ENCODE measurements at places on chromosomes 12 and 14. TPM values are rescaled to one million over a fixed set of nuclear protein-coding genes. Genes with fewer than 3 reads are reported as not detected.

The MYH6 gene
- not detected for total RNA-seq

The SLC39A2 gene
- 0.25 TPM for total RNA-seq

- H3K36me3 ChIP-seq: no peaks in the 10 kb centered on the region
- DNase-seq: no peak
- peaks cover 5% of the 10 kb centered on the region for H3K4me1 ChIP-seq
These were observed 68.5 kb upstream of the BEGAIN start for GRCh38 chr14:100655741-100656085.

- no peaks in the 10 kb centered on the region for H3K27me3 ChIP-seq
- H3K4me1 ChIP-seq: no peaks in the 10 kb centered on the region
- H3K4me3 ChIP-seq: no peak overlapping the region
- H3K27ac ChIP-seq: no peak overlapping the region
- peaks cover 2% of the 10 kb centered on the region for H3K36me3 ChIP-seq
These were observed 36.5 kb upstream of the CCDC88C start for GRCh38 chr14:91454155-91454554.

DNA sequence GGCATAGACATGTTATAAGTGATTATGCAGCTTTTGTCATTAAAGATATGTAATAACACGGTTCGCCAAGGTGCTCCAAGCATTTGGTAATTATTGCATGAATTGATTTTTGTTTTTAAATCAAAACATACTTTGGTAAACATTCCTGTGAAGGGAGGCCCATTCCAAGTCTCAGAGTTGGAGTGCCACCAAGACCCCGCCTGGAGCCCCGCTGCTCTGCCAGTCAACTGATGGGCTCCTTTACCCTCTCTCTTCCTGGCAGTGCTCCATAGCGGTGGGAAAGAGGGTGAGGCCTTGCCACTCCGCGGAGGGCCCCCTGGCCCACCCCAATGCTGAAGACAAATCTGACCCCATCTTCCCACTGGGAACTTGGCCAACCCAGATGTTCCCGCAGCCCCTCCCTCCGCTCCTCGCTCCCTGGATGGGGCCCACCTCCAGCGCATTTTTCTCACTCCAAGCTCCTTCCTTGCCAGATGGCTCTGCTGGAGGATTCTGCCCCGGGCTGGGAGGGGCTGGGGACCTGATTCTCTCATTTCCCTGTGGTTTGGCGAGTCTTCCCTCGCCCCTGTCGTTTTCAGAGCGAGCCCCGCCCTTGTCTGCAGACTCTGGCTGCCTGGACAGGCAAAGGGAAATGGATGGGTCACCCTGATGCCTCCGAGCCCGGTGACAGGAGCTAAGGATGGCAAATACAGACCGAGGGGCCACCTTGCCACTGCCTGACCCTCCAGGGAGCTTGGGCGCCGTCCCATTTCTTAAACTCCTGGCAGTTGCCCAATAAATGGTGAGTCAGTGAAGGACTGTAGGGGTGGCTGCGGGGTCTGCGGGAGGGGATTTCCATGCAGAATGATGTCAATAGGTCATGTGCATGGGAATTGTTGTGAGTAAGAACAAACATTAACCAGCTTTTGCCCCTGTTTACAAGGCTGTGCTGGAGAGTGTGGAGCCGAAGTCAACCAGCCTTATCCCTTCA is 9.2 kb upstream of the PAPLN start:
- H3K27me3 ChIP-seq: peaks cover 7% of the 10 kb centered on the region
- H3K27ac ChIP-seq: no peak overlapping the region
- H3K36me3 ChIP-seq: no peaks in the 10 kb centered on the region
- H3K4me1 ChIP-seq: peaks cover under 1% of the 10 kb centered on the region

DNA sequence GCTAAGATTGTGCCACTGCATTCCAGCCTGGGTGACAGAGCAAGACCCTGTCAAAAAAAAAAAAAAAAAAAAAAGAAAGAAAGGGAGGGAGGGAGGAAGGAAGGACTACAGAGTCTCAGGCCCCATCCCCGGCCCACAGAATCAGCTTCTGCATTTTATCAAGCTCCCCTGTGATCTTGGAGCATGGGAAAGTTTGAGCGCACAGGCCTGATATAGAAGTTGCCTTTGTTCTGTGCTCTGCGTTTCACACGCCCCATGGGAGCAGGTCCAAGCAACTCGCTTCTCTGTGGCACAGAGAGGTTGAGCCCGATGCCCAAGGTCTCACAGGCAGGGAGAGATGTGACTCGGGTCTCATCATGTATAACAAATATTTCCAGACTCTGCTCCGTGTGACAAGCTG is 101.8 kb downstream of the PHETA1 start:
- no peak for DNase-seq
- no peak overlapping the region for H3K27ac ChIP-seq
- H3K4me1 ChIP-seq: no peaks in the 10 kb centered on the region
- no peaks in the 10 kb centered on the region for H3K36me3 ChIP-seq
- H3K27me3 ChIP-seq: peaks cover 4% of the 10 kb centered on the region
- H3K4me3 ChIP-seq: no peak overlapping the region

The RPL6 gene
- total RNA-seq: 1,621 TPM

The FOXG1 gene
- total RNA-seq: not detected

The TSPAN11 gene
- not detected for total RNA-seq

DNA sequence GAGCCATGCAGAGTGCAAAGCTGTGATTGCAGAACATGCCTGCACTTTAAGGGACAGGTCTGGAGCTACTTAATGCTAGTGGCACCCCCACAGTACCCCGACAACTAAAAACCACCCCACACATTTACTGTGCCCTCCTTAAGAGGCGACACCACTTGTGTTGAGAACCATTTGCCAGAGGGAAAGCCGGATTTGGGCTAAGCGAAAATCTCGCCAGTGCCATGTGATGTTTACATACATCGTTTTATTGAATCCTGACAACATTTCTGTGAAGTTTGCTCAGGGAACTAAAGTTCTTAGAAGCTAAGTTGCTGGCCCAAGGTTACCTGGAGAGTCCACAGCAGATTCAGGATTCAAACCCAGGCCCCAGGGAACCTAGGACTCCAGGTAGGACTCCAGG is 119.0 kb upstream of the FKBP4 start:
- no peaks in the 10 kb centered on the region for H3K27me3 ChIP-seq
- H3K4me1 ChIP-seq: no peaks in the 10 kb centered on the region
- H3K27ac ChIP-seq: no peak overlapping the region
- H3K4me3 ChIP-seq: no peak overlapping the region
- DNase-seq: no peak

GRCh38 chr12:115872919-115873357 is 404.6 kb downstream of the MED13L start:
- DNase-seq: no peak
- H3K36me3 ChIP-seq: no peaks in the 10 kb centered on the region
- no peaks in the 10 kb centered on the region for H3K27me3 ChIP-seq
- H3K4me3 ChIP-seq: no peak overlapping the region

The SPX gene
- 0.39 TPM for total RNA-seq

GRCh38 chr14:65332141-65332871 is 80.2 kb upstream of the FUT8 start:
- H3K27me3 ChIP-seq: no peaks in the 10 kb centered on the region
- no peaks in the 10 kb centered on the region for H3K36me3 ChIP-seq
- no peak overlapping the region for H3K27ac ChIP-seq
- peaks cover 85% of the 10 kb centered on the region for H3K4me1 ChIP-seq
- DNase-seq: peak; percentile 61

DNA sequence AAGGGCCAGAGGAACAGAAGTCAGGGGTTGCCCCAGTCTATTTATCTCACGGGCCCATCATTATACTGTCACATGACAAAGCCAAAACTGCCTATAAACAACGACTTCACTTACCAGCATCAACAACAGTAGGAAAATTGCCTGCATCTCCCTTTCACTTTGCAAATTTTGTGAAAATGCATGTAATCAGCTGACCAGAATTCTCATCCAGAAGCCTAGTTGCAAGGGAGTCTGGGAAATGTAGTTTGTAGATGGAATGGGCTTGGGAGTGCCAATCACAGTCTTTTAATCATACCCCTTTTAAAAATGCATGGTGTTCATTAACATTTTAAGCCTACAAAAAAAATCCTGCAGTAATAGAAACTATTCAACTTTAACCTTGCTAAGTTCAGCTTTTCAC is 369.3 kb upstream of the TMPO start:
- no peaks in the 10 kb centered on the region for H3K4me1 ChIP-seq
- H3K27me3 ChIP-seq: no peaks in the 10 kb centered on the region
- H3K4me3 ChIP-seq: no peak overlapping the region
- DNase-seq: no peak
- H3K27ac ChIP-seq: no peak overlapping the region

DNA sequence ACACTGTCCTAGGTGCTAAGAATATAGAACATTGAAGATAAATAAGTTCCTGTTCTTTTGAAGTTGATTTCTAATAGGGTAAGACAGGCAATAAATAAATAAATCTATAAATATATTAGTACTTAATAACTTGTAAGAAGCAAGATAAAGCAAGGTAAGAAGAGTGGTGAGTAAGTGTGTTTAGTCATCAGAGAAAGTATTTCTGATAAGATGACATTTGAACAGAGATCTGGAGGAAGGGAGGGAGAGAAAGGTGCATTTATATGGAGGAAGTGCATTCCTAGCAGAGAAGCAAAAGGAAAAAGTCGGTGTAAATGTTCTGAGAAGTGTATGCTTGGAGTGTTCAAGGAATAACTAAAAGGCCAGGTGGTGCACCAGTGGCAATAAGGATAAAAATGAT is 184.4 kb upstream of the GRIP1 start:
- no peaks in the 10 kb centered on the region for H3K4me1 ChIP-seq
- H3K27me3 ChIP-seq: peaks cover 3% of the 10 kb centered on the region
- no peak overlapping the region for H3K27ac ChIP-seq
- no peaks in the 10 kb centered on the region for H3K36me3 ChIP-seq
- H3K4me3 ChIP-seq: no peak overlapping the region

GRCh38 chr14:64324461-64324860 is 30.3 kb upstream of the ESR2 start:
- no peaks in the 10 kb centered on the region for H3K27me3 ChIP-seq
- H3K36me3 ChIP-seq: no peaks in the 10 kb centered on the region
- no peak overlapping the region for H3K4me3 ChIP-seq

GRCh38 chr12:65953631-65954030 is 129.3 kb downstream of the HMGA2 start:
- H3K36me3 ChIP-seq: no peaks in the 10 kb centered on the region
- no peaks in the 10 kb centered on the region for H3K4me1 ChIP-seq
- no peak for DNase-seq
- no peaks in the 10 kb centered on the region for H3K27me3 ChIP-seq
- H3K27ac ChIP-seq: no peak overlapping the region

- no peaks in the 10 kb centered on the region for H3K4me1 ChIP-seq
- H3K36me3 ChIP-seq: no peaks in the 10 kb centered on the region
- no peak overlapping the region for H3K27ac ChIP-seq
- no peak for DNase-seq
- H3K27me3 ChIP-seq: no peaks in the 10 kb centered on the region
- no peak overlapping the region for H3K4me3 ChIP-seq
These were observed 19.9 kb downstream of the CALM1 start for GRCh38 chr14:90416720-90417119.

GRCh38 chr12:131141514-131141913 is 187.8 kb downstream of the ADGRD1 start:
- DNase-seq: no peak
- H3K36me3 ChIP-seq: no peaks in the 10 kb centered on the region
- H3K4me1 ChIP-seq: no peaks in the 10 kb centered on the region
- H3K27me3 ChIP-seq: no peaks in the 10 kb centered on the region

DNA sequence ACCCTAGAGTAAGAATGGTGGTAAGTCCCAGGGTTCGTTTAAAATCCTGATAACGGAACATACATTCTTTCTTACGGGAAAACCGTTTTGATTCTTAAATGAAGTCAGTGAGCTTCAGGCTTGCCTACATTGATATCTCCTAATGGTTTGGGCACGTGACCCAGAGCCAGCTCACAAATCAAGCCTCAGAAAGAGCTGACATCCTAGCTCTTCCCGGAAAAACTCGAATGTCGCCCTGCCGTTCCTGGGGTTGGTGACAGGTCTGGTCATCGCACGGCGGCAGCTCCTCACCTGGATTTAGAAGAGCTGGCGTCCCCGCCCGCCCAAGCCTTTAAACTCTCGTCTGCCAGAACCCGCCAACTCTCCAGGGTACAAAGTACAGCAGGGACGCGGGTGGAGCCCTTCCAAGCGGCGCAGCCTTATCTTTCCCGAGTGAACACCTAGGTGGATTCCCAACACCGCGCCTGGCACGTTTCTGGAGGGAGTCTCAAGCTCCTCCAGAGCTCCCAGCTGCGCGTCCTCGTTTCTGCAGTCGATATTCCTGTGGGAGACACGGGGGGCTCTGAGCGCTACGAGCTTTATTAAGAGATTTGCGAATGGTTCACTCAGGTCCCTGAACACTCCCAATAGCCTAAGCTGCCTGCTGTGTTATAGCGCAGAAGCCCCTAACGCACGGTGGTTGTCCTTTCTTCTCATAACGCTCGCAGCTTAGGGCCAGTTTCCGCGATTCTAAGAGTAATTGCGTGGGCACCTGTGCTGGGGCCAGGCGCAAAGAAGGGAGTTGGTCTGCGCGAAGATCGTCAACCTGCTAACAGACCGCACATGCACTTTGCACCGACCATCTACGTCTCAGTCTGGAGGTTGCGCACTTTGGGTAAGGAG is at the start of gene SSTR1:
SSTR1 (plus strand) TSS at position 169 of the 882 bp plus-strand sequence. CDS start 1,486 bp downstream, outside the sequence.
- no peak for DNase-seq
- no peak within 1 kb of the TSS for H3K27ac ChIP-seq
- no peaks in the 10 kb centered on the region for H3K4me1 ChIP-seq
- H3K36me3 ChIP-seq: no peaks in the 10 kb centered on the region
- peaks cover 28% of the 10 kb centered on the region for H3K27me3 ChIP-seq

DNA sequence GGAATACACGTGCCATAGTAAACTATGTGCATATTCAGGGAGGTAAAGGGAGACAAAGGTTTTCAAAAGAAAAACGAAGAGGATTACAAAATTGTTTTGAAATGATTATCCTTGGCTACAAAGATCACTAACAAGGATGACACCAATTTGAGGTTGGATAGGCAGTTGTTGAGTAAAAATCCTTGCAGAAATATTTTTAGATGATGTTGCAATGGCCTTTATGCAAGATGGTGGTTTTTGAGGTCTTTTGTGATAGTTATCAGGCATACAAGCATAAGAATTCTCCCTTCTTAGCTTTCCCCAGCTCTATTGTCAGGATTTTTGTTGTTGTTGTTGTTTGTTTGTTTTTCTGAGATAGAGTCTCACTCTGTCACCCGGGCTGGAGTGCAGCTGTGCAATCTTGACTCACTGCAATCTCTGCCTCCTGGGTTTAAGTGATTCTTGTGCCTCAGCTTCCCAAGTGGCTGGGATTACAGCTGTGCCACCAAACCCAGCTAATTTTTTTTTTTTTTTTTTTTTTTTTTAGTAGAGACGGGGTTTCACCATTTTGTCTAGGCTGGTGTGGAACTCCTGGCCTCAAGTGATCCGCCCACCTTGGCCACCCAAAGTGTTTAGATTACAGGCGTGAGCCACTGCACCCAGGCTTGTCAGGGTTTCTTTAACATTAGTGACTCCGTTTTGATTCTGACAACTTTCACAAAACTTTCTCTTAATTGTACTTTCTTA is 7.8 kb downstream of the RNASE1 start:
- no peaks in the 10 kb centered on the region for H3K27me3 ChIP-seq
- no peak overlapping the region for H3K4me3 ChIP-seq
- no peaks in the 10 kb centered on the region for H3K36me3 ChIP-seq
- no peak overlapping the region for H3K27ac ChIP-seq

DNA sequence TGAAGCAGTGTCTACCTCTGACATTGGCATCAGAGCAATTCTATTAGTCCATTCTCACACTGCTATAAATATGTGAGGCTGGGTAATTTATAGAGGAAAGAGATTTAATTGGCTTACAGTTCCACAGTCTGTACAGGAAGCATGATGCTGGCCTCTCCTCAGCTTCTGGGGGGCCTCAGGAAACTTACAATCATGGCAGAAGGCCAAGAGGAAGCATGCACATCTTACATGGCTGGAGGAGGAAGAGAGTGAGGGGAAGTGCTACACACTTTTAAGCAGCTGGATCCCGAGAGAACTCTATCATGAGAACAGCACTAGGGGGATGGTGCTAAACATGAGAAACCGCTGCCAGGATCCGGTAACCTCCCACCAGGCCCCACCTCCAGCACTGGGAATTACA is 25.7 kb upstream of the SEL1L start:
- H3K36me3 ChIP-seq: no peaks in the 10 kb centered on the region
- H3K4me1 ChIP-seq: no peaks in the 10 kb centered on the region
- no peak overlapping the region for H3K4me3 ChIP-seq

All from B cell (primary cell).